ENCODE measurements at places on chromosomes 5 and 9.

DNA sequence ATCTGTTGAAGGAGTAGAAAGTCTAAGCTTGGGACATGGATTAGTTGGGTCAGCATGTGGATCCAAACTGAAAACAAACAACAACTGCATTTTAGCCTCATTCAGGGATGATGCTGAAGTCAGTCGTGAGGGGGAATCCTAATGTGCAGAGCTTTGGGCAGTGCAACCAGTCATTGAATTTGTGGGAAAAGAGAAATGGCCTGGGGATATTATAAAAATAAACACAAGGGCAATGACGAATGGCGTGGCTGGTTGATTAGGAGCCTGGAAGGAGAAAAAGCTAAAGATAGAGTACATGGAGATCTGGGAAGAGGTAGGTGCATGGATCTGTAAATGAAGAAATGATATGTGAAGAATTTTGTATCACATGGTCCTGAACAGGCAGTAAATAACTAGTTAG lies 477.6 kb downstream of the TLE1 start:
- no peak for DNase-seq

GRCh38 chr5:148387325-148387724 lies 3.6 kb downstream of the FBXO38 start:
- DNase-seq: no peak

- DNase-seq: no peak
These were observed 3.6 kb downstream of the IARS1 start for GRCh38 chr9:92289708-92290390.

GRCh38 chr5:176133877-176134276 lies 104.3 kb upstream of the SIMC1 start:
- no peak for DNase-seq

- DNase-seq: no peak
These were observed 3.8 kb upstream of the NACC2 start for GRCh38 chr9:136098844-136099243.

- DNase-seq: no peak
These were observed 80.0 kb upstream of the CTNND2 start for GRCh38 chr5:11984196-11984595.

DNA sequence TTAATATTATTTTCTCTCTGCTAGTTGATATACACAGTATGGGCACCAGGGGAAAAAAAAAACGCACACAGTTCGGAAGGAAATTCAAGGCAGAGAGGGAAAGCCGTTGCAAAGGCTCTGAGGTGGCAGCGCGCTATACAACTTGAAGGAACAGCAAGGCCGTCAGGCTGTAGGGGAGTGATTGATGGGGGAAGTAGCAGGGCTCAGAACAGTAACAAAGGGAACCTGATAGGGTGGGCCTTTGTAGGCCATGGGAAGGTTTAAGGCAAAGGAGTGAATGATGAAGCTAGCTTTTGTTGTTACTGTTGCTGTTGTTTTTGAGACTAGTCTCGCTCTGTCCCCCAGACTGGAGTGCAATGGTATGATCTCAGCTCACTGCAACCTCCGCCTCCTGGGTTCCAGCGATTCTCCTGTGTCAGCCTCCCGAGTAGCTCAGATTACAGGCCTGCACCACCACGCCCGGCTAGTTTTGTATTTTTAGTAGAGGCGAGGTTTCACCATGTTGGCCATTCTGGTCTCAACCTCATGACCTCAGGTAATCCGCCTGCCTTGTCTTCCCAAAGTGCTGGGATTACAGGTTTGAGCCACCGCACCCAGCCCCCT lies 27.0 kb downstream of the AQP7 start:
- no peak for DNase-seq

- no peak for DNase-seq
These were observed 581.5 kb upstream of the DAB2 start for GRCh38 chr5:40006260-40006659.

GRCh38 chr5:54387659-54388232 lies 67.8 kb upstream of the HSPB3 start:
- DNase-seq: no peak

- DNase-seq: no peak
These were observed 465.2 kb downstream of the LRRC70 start for GRCh38 chr5:63043792-63044191.

- no peak for DNase-seq
These were observed 1.6 kb downstream of the FABP6 start for GRCh38 chr5:160230686-160231527.

GRCh38 chr5:81971111-81971711 lies 612 bp upstream of the ATG10 start:
- DNase-seq: no peak

DNA sequence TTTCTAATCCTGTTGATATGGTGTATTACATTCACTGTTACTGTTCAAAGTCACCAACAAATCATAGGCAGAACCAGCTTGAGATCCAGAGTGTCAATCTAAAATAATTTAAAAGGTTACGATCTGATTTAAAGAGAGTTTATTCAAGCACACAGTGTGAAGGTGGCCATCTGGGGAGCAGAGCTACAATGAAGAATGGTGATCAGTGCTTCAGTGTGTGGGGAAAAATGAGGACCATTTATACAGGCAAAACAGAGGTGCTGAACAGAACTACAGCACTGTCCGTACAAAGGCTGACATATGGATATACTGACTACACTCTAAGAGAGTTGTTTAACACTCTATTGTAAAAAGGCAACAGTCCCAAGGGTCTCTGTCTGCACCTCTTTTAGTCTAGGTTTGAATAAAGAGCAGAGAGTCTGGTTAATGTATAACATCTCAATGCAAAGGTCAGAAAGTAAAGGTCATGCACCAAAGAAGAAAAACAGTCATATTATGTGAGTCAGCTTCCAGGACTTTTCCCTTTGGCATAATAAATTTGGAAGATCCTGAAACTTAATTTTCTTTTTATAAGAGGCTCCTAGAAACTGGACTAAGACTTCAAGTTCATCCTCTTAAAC lies 29.7 kb upstream of the TDRD7 start:
- DNase-seq: no peak

DNA sequence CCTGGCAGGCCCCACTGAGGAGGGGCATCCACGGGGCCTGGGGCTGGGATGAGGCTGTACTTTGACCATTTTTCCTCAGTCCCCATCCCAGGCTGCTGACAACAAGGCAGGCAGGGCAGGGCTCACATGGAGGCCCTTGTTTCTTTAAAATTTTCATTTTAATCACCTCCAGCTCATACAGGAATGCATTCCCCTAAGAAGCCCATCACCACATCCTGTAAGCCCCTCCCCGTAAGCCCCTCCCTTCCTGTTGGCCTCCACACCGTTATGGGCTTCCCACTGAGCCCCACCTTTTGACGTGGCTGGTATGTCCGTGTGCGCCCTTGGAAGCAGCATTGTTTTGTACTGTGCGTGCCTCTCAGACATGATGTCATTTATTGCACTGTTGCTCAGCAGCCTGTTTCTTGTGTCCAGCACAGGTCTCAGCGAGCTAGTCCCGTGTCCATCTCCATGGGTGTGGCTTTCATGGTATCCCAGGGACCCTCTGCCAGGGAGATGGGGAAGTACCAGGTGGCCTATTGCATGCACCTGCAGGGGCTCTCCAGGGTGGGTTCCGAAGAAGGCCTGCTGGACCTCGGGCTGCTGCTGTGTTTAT lies 22.4 kb downstream of the PHF2 start:
- no peak for DNase-seq

- DNase-seq: no peak
These were observed 92.8 kb downstream of the NFIB start for GRCh38 chr9:14221119-14221518.

DNA sequence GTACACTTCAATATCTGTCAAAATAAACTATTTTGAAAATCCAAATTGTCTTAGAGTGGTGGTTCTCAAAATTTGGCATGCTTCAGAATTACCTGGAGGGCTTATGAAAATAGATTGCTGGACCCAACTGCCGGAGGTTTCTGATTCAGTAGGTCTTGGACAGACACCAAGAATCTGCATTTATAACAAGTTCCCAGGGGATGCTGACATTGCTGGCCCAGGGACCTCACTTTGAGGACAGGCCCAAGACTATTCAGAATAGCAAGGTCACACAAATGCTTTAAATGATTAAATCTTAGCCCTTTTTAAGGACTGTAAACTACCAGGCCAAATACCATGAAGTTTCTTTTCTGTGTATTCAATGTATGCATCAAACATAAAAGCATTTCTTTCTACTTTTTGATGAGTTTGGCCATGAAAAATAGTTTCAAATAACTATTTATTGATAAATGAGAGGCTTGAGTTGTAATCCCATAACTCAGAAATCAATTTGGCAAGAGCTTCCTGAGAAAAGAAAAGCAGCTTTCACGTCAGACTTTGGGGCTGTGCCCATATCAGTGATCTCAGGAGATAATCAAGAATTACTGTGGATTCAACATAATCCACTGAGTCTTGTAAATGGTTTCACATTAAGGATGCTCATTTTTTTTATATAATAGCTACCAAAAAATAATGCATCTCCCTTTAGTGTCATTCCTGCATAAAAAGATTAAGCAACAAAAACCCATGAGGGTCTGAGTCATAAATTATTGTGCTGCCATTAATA lies 191.4 kb downstream of the FRMD3 start:
- DNase-seq: no peak

- DNase-seq: no peak
These were observed 388 bp downstream of the ANKS6 start for GRCh38 chr9:98795970-98796363.

DNA sequence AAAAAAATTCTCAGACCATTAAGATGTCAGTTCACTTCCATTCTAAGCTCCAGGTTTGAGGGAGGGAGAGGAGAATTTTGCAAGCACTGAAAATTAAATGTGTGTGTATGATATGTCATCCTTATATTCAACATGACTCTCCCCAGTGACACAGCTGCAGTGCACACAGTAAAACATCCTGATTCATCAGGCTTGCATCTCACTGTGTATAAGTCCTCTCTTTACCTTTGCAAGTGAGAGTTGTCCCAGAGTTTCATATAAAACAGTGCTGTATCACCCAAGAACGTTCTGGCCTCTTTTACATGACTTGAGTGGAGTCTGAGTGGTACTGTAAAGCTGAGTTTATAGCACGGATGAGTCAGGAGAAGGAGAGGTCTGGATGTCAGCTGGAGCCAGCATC lies 50.0 kb downstream of the DMRT2 start:
- DNase-seq: no peak

All from stimulated activated CD4-positive, alpha-beta T cell treated with anti-CD3 and anti-CD28 coated beads, Interleukin-15, amount 100 ng/mL, for 1 hour (primary cell).